Left renal cortex interstitium (tissue), 4 donors: ENCODE measurements at places on chromosomes 13 and 19. TPM values are rescaled to one million over a fixed set of nuclear protein-coding genes. Genes with fewer than 3 reads are reported as not detected.

GRCh38 chr19:5621945-5622464, 571 bp downstream of the SAFB2 start:
- DNase-seq, result no peak

DNA sequence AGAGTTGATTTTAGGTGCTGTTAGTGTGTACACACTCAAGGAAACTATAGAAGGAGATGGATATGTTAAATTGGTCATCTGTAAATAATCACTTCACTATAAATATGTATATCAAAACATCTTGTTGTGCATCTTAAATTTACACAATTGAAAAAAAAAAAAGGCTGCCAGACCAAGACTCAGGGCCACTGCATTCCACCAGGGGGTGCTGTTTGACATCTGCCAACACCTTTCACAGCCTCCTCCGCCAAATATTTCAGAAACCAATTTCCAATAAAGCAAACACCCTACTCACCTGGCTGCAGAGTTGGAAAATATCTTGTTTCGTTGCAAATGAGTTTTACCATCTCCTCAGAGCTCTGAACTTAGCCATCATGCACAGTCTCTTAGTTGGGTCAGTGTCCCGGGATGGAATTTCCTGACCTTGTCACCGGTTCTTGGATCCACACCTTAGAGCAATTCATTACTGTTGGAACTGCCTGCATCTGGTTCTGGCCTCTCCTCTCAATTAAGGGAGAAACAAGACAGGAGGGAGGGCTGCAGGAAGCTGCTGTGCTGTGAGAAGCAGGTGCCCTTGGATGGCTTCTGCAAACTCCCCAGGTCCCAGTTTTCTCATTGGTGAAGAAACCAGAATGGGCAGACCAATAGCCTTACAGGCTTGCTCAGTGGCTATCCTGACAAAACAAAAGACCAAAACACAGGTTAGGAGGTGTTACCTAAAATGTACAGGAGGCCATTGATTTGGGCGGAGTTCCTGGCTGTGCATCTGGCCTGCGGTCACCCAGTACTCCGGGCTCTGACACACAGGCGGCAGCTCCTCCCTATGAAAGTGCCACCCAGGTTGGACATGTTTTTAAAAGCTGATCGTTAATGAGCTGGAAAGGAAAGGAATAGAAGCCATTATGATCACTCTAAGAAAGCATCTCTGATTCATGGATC, 746.6 kb downstream of the UQCRFS1 start:
- no peak for DNase-seq

GRCh38 chr19:6034512-6034911, 56.6 kb upstream of the RANBP3 start:
- DNase-seq, result no peak

Gene LILRB5
- 2.4 TPM for polyA plus RNA-seq

Gene TMPRSS9
- 0.35 TPM for polyA plus RNA-seq

Gene ADAMTSL5
- polyA plus RNA-seq, result 0.99 TPM

- no peak for DNase-seq
These were observed 5.0 kb downstream of the PBX4 start for GRCh38 chr19:19613506-19613905.

Gene LGALS7B
- polyA plus RNA-seq, result 3.2 TPM

Gene CTXN1
- 41.7 TPM for polyA plus RNA-seq

DNA sequence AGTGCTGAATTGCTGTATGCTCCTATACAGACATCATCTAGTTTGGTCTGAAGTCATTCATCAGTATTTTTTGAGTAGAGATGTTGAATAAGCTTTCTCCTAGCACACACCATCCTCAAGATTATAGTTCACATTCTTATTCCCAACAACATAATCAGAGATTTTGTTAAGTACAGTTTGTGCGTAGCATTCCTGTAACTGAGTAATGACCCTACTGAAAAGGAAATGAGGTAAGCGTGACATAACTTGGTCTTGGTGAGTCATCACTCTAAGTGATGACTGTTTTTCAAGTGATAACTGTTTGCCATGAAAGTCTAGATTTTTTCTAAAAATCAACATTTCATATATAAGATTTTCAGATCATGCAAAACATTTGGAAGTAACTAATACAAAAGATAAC, 18.5 kb upstream of the FAM216B start:
- no peak for DNase-seq

DNA sequence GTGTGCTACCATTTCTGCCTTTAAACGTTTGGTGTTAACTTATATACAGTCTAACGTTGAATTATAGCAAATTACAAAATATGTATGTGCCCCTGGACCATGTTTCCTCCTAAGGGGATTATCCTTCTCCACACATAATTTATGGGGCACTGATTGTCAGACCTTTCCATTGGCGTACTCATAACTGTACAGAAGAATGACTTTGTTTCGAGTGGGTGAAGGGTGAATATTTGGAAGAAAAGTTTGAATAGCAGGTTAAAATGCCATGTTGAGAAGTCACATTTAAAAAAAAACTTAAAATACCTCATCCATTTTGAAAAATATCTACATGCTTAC, 58.8 kb downstream of the SLC10A2 start:
- no peak for DNase-seq

- DNase-seq, result no peak
These were observed 27.8 kb upstream of the TDRD3 start for GRCh38 chr13:60369242-60369641.

Gene CEACAM20
- not detected for polyA plus RNA-seq

Gene NAPSA
- polyA plus RNA-seq, result 11.0 TPM

- no peak for DNase-seq
These were observed 8.3 kb upstream of the NAA16 start for GRCh38 chr13:41302743-41303142.

- DNase-seq, result peak; percentile 49
These were observed 7.5 kb downstream of the ARL11 start for GRCh38 chr13:49635599-49636433.

DNA sequence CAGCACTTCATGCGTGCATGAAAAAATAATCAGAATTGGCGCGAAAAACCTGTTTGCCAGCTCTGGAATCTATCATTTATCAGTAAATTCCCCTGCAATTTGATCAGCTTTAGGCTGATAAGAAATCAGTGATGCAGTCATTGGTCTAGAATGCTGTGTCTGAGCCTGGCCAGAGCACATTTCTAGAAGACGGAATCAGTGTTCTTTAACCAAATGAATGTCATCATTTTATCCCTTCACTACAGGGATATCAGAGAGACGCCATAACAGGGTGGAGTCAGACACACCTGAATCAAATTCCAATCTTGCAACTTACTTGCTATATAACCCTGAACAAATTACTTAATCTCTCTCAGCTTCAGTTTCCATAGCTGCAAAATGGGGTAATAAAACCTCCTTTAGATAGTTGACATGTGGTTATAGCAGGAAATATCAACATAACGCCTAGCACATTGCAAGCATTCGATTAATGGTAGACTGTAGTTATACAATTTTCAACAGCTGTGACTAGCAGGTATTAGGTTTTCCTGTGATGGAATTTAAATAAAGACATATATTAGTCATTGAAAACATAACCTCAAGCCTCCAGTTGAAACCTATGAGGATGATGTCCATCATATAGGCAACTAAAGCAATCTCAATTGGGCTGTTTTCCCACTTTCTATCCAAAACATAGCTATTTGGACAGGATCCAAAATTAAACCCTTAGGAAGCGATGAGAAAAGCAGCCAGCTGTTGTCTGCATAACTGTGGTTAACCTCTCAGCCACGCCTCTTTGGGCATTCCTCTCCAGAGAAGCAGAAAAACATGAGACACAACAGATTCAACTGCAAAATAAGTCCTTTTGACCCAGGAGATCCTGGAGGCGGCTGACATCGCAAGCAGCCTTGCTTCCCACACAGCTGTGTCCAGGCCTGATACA, 51.6 kb upstream of the UBL3 start:
- DNase-seq, result no peak

Gene FCAR
- 0.11 TPM for polyA plus RNA-seq

- DNase-seq, result no peak
These were observed 708 bp upstream of the ERCC1 start for GRCh38 chr19:45424191-45425058.

GRCh38 chr13:98657506-98658085, 80.7 kb upstream of the STK24 start:
- no peak for DNase-seq

Gene THSD1
- polyA plus RNA-seq, result 6.4 TPM

Gene POSTN
- polyA plus RNA-seq, result 265 TPM

DNA sequence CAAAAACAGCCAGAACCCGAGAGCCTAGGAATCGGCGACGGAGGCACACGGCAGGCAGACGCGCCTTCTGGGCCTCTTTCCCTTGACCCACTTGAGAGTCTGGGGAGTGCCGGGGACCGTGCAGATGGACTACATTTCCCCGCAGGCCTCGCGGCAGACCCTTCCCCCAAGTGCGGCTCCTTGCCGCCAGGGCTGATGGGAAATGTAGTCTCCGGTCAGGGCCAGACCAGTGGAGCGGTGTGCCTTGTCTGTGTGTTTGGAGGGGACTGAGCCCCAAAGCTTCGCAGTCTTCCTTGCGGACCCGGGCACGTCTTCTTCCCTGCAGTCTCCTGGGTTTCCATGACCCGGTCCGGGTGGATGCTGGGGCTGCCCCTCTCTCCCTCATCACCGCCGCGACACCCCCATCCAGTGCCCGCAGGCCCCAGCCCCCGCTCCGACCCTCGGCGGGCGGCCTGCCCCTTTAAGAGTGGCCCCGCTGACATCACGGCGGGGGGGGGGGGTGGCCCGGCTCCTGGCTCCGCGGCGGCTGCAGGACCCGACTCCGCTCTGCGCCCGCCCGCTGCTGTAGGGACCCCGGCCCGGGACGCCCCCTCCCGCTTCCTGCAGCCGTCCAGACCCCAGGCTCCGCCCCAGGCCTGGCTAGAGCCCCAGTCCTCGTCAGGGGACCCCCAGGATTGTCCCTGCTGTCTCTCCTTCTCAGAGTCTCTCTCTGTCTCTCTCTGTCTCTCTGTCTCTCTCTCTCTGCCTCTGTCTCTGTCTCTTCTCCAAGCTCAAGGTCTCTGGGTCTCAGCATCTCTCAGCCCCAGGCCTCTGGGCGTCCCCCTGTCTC, 758 bp upstream of the CACNG7 start:
- DNase-seq, result no peak
